Stimulated activated CD4-positive, alpha-beta T cell treated with anti-CD3 and anti-CD28 coated beads, Interleukin-12 subunit alpha, Interleukin-12 subunit beta, amount 100 ng/mL, for 4 hours (primary cell): ENCODE measurements at places on chromosomes 6 and 20.

GRCh38 chr6:107114213-107114925, 946 bp downstream of the BEND3 start:
- peak; percentile 76 for DNase-seq

DNA sequence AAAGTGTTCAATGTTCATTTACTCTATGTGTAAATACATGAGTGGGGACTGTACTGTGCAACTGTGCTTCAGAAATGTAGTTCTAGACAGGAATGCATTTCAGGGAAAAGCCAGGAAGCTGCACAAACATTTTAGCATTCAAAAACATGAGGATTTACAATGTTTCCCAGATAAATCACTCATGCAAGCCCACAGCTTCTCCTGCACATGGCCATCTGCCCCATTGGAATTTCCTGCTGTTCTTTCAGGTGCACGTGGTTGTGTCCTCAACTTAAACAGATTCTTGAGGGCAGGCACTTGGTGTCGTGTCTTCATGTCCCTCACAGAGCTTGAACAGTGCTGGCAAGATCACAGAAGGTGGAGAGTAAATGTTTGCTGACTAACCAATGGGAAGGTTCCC, 101.5 kb downstream of the UNC5CL start:
- DNase-seq: no peak

DNA sequence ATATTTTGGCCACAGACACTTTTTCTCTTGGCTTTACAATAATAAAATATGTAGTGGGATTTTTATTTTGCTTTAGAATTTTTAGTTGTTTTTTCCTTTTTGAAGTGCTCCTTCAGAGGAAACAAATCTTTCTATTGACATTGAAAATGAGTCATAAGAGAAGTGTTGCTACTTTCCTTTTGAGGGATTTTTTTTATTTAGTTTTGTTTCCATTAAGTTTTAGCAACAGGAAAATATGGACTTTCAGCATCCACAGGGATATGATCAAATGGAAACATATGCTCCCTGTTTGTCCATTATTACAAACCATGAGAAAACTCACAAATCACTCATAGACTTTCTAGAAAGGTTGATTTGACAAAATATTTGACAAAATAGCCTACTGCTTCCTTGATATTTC, 65.3 kb upstream of the BMP2 start:
- no peak for DNase-seq

DNA sequence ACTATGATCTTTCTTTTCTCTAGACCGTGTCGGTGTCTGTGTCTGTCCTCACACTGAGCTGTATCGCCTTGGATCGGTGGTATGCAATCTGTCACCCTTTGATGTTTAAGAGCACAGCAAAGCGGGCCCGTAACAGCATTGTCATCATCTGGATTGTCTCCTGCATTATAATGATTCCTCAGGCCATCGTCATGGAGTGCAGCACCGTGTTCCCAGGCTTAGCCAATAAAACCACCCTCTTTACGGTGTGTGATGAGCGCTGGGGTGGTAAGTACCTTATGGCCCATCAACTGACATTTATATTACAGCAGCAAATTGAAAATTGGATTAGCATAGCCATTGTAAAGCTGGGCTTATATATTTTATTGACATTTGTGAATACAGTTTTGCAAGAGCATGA, 72.2 kb upstream of the GFRAL start:
- DNase-seq: no peak

DNA sequence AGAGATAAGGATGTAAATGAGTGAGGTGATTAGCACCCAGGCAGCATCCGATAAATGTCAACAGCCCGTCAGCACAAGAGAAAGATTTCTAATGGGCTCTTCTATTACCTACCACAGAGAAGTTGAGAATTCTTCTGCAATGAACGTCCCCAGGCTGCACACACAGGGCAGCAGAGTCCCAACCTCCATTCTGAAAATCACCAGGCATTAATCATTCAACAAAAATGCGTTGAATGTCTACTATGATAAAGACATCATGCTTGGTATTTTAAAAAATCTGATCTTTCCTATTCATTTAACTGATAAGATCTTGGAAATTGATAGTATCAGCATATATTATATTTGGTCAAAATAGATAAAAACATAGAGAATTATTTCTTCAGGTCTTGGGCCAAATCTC, 59.5 kb upstream of the VGLL2 start:
- DNase-seq: no peak

DNA sequence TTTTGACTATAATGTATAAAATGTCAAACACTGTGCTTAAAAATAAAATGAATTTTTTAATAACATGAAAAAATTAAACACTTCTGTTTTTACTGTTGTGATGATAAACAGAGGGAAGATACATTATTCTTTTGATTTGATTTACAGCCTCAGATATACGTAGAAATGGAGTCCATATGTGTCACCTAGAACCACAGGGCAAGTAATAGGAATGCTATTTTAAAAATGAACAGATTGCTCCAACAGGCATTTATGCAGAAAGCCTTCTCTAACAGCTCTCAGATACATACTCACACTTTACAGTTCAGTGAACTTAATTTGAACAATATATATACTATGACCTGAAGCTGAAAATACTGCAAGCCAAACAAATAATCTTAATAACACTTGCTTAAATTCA, 1551.0 kb downstream of the GRIK2 start:
- no peak for DNase-seq

GRCh38 chr6:72702421-72702820, 80.6 kb downstream of the KCNQ5 start:
- DNase-seq: no peak

DNA sequence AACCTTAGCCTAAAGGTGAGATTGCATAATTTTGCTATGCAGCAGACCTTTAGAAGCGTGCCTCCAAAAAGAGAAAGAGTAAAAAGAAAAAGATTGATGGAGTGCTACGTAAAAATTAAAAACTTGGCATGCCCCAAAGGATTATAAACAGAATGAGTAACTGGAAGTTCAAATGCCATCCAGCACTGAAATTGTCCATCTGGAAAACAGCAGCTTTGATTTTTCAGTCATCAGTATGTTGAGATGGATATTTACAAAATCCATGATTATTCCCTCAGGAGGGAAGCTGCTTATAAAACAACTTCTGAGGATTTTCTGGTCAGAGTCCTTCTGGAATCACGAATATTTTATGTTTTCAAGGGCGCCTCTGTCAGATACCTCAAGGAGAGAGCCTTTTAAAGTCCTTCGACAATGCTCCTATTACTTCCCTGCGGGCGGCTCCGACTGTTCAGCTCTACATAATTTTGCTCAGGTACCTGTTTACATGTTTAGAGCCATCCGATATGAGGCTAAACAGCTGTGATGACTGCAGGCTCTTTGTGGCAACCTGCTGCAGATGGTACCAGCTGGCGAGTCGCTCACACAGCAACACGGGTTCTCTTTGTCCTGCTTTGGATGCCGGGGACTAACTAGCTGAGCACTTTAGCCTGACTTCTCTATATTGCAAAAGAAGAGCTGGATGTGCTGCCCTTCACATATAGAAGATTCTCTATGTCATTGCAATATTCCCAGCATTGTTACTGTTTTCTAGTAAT, 83.3 kb downstream of the RCAN2 start:
- no peak for DNase-seq

- DNase-seq: no peak
Observed at GRCh38 chr6:118444796-118445195, 103.3 kb upstream of the PLN start.

GRCh38 chr6:157530126-157530525, 149.1 kb downstream of the ZDHHC14 start:
- DNase-seq: no peak

- no peak for DNase-seq
Observed at GRCh38 chr6:167951781-167952511, 45.5 kb upstream of the KIF25 start.

GRCh38 chr20:63255931-63256704, 1.9 kb upstream of the NKAIN4 start:
- no peak for DNase-seq
